ENCODE measurements at places on chromosomes 4 and X.

DNA sequence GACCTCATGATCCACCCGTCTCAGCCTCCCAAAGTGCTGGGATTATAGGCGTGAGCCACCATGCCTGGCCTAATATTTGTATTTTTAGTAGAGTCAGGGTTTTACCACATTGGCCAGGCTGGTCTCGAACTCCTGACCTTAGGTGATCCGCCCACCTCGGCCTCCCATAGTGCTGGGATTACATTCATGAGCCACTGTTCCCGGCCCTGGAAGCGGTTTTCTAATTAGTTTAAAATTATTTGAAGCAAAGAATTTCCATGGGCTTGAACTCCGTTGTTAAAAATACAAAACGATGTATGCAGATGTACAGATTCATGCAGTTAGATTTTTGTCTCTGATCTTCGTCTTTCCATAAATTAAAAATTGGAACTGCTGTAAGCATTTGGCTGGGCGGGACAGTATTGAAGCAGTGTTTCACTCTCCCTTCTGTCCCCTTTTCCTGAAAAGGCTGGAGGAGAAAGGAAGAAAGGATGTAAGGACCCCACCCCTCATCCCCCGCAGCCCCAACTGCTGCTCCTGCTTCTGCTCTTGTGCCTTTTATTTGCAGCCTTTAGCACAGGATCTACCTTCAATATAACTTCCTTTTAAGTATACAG is 12.0 kb downstream of the TRAPPC11 start:
- no peak for DNase-seq

DNA sequence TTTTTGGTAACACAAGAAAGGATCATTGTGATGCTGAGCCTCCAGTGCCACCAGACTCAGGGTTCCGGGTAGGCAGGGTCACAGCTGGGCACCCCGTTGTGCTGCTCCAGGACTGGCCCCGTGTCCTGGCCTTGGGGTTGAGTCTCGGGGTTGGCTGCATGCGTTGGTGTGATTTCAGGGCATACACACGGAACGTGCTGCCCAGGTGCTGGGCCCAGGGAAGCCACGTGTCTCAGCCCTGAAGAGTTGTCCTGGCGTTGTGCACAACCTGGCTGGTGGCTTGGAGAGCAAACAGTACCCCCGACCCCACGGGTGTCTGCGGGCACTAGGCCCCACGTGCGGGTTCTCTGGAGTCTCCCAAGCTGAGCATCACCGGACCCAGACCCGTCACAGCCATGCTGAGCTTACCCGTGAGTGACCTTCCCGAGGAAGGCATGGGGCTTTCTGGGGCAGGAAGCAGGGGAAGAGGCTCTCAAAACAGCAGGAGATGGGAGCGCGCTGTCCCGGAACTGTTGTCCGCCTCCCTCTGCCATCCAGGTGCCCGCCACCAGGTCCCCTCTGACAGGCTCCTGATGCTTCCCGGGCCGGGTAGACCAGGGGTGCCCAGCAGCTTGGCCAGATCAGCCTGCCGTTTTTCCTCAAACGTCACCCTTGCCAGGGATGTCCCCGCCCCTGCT is 66.1 kb upstream of the ENPP6 start:
- no peak for DNase-seq

- DNase-seq, result no peak
These were observed 494.8 kb upstream of the AGA start for GRCh38 chr4:177937041-177937440.

GRCh38 chr4:48949086-48949485 is 37.0 kb upstream of the CWH43 start:
- DNase-seq, result no peak

DNA sequence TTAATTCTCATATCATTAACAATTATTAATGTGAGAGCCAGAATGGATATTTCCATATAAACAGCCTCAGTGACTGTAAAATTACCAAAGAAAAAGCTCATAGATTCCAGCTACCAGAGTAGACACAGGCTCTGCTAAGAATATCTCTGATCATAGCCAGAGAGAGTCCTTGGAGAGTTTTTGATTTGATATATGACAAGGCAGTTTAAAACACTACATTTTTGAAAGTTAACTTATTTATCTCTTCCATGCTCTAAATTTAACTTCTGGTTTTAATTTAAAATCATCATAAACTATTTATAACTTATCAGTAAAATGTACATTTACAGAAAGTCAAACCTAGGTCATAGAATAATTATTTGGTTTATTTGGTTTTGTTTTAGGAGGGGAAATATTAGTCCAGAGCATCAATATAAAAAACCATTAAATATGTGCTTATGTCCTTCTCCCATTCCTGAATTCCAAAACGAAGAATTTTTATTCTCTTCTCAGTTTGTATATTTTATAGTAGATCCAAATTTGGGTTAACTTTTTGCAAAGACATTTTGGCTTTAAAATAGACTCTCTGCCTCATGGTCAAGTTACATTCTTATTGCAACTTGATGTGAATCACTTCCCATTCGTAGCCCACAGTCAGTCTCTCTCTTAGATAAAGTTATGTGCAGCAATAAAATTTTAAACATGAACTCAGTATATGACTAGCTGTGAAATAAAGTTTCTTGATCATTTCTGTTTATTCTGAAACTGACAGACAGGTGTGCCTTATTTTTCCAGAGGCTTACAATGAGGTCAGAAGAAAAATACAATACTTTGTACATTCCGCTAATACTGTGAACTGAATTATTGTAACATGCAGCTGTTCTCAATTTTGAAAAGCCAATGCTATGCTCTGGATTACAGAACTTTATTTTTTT is 267.1 kb downstream of the PAPSS1 start:
- no peak for DNase-seq

- no peak for DNase-seq
These were observed 29.8 kb upstream of the ESX1 start for GRCh38 chrX:104284507-104284906.

- no peak for DNase-seq
These were observed 653.2 kb upstream of the GALNT7 start for GRCh38 chr4:172515266-172515879.

DNA sequence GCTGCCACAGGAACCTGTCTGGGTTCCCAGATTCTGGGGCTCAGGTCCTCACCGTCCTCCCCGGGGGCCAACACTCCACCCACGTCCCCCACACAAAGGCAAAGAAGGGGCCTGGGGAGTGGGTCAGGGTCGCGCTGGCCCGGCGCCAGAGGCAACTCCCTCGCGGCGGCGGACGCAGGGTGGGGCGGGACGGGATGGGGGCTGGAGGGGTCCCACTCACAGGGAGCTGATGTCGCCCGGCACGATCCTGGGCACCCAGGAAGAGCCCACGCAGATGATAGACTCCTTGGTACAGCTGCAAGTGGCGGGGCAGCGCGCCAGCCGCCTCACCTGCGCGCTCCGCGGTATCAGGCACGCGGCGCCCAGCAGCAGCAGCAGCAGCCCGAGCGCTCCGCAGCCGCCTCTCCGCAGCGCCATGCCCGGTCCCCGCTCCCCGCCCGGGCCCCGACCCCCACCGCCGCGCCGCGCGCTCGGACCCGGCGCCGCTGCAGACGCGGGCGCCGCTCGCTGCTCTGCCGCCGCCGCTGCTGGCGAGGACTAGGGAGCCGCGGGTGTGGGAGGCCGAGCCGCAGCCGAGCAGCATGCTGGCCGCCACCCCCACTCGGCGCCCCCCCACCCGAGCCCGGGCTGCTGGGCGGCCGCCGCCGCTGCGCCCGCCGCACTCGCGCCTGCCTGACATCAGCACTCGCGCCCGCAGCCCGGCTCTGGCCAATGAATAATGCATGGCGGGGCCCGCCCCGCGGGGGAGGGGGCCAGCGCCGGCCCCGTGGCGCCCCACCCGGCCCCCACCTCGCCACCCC is at the start of gene LGI2:
Gene LGI2 (minus strand): TSS at position 670 of the 800 bp plus-strand sequence. CDS start 253 bp downstream, at position 417.
- DNase-seq, result peak; percentile 5

DNA sequence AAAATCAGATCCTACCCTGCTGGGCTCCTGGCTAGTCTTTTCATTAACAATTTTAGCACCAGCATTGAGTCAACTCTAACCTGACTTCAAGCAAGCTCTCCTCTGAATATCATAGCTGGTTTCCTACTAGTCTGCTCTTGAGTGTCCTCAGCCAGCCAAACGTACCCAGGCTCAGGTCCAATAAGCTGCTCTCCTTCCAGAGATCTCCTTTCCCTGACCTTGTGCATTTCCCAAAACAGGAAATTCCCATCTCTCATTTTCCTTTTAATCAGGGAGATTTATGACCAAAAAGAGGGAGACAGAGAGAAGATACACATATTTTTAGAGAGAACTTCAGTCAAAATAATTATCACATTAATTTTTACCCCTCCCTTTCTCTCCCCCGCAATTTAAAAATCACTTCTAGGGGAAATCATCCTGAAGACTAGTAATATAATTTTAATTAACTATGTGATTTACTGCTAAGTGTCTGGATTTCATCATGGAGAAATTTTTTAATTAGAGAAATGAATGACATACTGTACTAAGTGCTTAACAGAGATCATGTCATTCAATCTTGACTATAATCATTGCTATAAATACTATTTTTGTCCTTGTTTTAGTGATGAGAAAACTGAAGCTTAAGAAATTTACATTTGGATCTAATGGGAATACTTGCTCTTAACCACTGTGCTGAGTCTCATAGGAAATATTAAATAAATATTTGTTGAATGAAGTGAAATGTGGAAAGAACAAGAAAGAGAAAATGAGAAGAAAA is 421.7 kb upstream of the INTU start:
- no peak for DNase-seq

GRCh38 chrX:97860226-97860625 is 976.5 kb downstream of the RPA4 start:
- DNase-seq, result no peak

GRCh38 chr4:184235526-184235925 is 17.9 kb upstream of the ENPP6 start:
- no peak for DNase-seq

DNA sequence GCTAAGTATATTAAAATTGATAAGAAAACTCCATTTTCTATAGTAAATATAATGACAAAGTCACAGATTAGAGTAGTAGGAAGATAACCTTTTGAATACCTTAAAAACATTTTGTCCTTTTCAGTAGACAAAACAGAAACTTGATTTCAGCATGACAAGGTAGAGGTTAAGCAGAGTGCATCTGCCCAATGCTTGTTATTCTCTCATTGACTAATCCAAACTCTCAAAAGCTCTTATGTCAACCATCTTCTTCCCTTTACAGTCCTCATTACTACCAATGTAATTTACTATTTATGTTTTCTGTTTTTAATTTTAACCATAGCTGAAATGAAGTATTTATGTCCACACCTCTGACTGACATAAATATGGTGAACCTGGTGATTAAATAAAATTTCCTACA is 11.1 kb downstream of the NIPAL1 start:
- no peak for DNase-seq

GRCh38 chr4:116059361-116059760 is 945.9 kb upstream of the NDST4 start:
- no peak for DNase-seq

DNA sequence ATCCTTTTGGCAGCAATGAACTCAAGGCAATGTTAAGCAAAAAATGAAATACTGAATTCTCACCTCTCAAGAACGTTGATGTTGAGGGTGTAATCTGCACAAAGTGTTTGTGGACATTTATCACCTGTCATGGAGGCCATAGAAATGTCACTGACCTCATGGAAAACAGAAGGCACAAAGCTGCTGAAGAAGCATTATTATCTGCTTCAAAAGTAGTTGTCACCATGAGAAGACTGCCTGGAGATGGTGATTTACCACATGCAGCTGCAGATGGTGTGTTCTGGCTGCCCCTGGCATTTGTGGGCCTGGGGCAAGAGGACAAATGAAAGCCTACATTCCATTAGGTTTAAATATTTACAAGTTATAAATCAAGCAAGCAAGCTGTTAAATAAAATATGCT is 116.8 kb upstream of the RPS6KA3 start:
- DNase-seq, result no peak

GRCh38 chrX:103792916-103793544 is 16.4 kb downstream of the PLP1 start:
- DNase-seq, result no peak

GRCh38 chr4:138851391-138852335 is 163.9 kb upstream of the NOCT start:
- DNase-seq, result no peak

- no peak for DNase-seq
These were observed 73.5 kb downstream of the ANXA3 start for GRCh38 chr4:78625073-78625472.

- no peak for DNase-seq
These were observed 21.4 kb upstream of the USO1 start for GRCh38 chr4:75702919-75703411.

- no peak for DNase-seq
These were observed 2.4 kb upstream of the TADA2B start for GRCh38 chr4:7040765-7041164.

DNA sequence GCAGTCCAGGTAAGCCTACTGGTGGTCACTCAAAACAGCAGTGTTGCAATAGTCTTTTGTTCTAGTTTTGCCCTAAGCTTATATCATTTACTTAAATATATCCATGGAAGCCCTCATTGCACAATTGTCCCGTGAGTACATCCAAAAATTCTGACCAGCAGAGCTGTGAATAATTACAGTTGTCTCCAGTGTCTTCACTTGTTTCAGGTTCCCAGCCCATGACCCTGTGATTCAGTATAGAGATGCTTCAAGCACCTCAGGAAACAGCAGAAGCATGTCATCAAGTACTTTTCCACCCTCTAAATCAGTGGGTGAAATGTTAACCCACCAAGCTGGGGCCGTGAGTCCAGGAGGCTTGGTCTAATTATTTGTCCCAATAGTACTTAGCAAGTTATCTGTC is 214.9 kb upstream of the RPS6KA3 start:
- no peak for DNase-seq

- DNase-seq, result no peak
These were observed 112.1 kb downstream of the ARHGAP6 start for GRCh38 chrX:11553594-11553993.

GRCh38 chr4:146488495-146489174 is 33.1 kb downstream of the SLC10A7 start:
- no peak for DNase-seq

DNA sequence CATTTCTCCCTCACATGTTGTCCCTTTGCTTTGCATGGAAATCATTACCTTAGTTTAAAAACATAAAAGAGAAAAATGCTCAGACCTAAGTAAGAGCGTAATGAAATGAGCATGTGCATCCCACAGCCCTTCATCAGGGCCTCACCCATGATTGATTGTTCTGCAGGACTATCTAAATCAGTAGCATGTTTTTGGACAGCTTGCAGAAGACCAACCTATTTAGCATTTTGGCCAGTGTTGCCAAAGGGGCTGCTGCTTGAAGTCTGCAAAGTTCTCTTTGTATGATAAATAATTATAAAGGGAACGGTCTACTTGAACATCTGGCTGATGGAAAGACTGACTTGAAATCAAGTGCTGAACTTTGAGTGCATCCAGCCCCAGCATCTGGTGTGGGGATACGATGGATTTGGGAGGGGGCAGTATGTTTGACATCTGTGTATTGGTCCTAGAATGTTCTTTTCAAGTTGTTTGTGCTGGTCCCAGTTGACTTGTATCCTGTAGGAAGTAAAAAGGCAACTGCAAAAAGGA is 76.1 kb upstream of the LIMCH1 start:
- no peak for DNase-seq

GRCh38 chr4:173005912-173006633 is 162.5 kb upstream of the GALNT7 start:
- DNase-seq, result no peak

GRCh38 chr4:11765849-11766453 is 337.3 kb upstream of the HS3ST1 start:
- DNase-seq, result peak; percentile 9
